ENCODE measurements at places on chromosomes 11 and 22.

- no peak for DNase-seq
Measured at GRCh38 chr11:3245071-3245470, 12.9 kb upstream of the MRGPRE start.

DNA sequence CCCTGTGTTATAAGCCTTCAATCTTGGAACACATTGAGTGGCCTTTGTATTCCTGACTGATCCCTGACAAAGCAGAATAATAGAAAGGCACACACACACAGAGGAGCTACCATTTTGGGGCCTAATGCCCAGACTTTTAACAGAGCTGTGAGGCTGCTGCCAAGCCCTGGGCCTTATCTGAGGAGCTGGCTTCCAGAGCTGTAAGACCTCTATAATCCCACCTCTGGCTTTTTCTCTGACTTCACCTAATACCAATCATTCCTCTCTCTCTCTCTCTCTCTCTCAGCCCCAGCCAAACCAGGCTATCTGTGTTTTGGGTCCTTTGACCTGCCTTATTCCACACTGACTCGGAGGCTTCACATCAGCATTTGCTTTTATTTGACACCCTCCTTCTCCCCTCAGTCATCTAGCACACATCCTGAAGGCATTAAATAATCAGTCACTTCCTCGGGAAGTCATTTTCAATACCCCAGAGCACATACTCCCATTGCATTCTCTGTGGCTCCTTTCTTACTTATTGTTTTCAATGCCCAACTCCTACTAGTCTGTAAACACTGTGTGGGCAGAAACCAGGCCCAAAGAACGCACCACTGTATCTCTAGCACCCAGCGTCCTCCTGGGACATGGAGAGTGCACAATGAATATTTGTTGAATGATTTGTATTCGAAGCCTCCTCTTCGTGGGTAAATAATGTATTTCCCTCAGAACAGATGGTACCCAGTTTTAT lies 21.2 kb upstream of the TRIM44 start:
- no peak for DNase-seq

DNA sequence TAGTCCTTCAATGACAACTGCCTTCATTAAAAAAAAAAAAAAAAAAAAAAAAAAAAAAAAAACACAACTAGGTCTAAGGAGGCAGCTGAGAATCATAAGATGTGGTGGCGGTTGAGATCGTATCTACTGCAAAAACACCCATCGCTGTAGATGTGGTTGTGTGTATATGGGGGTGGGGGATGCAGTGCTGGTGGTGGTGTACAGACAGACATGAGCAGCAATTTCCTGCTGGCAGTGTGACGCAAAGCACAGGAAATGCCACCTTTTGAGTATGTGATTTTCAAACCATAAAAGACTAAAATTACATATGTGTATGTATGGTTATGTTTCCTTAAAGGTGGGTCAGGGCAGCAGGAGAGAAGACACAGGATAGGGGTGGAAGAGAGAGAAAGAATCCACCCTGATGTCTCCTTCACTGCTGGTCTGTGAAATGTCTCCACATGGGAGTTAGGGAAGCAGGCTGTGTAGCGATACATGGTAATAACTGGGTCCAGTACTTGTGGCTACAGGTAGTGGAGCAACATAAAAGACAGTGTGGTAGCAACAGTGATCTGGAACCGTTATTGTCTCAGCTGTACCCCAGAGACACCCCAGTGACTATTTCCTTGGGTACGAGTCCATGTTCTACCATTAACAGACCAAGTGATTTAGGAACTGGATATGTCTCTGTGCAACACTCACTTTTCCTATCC lies 57.9 kb downstream of the SYTL2 start:
- DNase-seq, result no peak

DNA sequence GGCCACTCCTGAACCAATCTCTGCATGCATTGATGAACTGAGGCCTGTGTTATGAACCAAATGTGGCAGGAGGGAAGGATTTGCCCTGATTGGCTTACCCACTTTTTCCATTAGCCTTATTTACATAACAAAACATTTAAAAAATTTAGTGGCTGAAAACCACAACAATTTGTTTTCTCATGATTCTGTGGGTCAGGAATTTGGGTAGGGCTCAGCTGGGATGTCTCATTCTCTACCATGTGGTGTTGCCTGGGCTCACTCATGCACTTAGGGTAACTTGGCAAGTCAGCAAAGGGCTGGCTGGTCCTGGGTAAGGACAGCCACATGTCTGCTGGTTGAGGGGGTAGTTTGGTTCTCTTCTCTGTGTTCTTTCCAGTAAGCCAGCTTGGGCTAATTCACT lies 35.1 kb upstream of the CYP2R1 start:
- no peak for DNase-seq

DNA sequence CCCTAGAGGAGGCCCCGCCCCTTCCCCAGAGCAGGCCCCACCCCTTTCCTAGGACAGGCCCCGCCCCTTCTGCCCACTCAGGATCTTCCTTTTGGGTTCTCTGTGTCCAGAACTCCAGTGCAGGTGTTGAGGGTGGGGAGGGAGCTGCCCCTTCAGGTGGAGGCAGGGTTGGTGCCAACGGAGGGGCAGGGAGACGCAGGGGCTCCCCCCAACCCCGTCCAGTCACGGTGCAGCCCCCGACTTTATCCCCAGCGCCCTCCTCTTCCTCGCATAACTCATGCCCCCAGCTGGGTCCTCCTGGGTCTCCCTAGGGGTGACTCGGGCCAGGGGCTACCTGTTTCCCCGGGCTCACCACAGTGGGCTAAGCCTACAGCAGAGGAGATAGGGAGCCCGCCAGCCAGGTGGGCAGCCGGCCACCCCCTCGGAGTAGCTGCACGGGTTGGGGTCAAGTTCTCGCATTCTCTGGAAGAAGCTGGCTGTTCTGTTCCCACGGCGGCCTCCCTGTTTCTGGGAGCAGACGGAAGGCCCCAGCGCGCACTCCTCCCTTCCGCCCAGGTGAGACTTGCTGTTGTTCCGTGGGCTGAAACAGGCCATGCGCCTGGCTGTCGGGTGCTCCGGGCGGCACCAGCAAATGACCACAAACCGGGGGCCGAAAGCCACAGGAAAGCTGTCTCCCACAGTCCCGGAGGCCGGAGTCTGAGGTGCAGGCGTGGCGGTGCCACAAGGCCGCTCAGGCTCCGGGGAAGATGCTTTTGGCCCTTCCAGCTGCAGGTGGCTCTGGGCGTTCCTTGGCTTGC lies 38.9 kb downstream of the MUC2 start:
- no peak for DNase-seq

DNA sequence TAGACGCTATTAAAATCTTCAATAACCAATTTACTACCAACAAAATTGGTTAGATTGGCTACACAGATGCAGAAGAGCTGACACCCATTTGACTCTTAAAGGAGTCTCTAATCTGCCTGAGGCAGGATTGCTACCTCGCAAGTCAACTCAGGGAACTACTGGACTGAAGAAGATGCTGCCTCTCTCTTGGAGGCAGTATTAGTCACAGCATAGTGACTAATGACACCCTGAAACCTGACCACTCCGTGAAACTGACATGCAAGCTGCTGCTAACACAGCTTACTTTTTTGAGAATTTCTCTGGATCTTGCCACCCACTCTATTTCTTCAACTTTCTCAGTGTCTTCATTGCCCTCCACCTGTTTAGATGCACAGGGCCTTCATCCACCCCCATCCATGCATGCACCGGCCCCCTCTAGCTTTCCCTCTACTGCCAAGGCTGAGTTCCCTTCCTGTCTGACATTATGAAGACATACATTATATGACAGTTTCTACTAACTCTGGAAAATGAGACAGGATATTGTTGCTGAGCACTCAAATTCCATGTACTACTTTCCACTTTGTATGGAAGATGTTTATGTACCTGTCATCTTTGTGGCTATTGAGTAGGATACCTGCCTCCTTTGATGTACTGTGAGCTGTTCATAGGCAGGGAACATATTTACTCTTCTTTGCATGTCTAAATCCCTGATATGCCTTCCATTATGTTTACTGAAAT lies 183.2 kb downstream of the MSANTD4 start:
- DNase-seq, result peak; percentile 44

DNA sequence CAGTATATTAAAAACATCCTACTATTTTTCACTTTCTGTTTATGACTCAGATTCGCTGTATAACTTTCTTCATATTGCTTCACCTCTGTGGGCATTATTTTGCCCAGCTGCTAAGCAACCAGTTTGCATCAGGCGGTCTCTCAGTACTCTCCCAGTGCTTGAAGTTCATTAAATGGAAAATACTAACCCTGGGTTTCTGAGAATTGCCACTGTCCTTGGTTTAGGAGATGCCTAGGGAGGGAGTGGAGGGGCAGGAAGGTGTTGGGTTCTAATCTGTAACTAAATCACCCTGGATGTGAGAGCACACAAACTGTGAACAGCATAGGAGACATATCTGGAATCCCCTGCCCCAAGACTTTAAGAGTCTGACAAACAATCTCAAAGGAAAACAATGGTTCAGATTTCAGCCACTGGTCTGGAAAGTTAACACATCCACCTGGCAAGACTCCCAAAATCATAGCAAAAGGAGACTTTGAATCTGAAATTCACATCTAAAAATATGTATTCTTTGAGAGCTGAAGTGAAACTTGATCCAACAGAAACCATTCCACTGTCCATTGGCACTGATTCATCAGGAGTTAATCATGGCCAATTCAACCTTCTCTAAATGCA lies 540.0 kb downstream of the SOX6 start:
- DNase-seq, result peak; percentile 63

- no peak for DNase-seq
Measured at GRCh38 chr11:76635991-76636738, 34.4 kb downstream of the LRRC32 start.

GRCh38 chr22:24518228-24518627 lies 23.1 kb downstream of the UPB1 start:
- no peak for DNase-seq

- DNase-seq, result no peak
Measured at GRCh38 chr22:19103880-19104821, 18.1 kb downstream of the DGCR2 start.

DNA sequence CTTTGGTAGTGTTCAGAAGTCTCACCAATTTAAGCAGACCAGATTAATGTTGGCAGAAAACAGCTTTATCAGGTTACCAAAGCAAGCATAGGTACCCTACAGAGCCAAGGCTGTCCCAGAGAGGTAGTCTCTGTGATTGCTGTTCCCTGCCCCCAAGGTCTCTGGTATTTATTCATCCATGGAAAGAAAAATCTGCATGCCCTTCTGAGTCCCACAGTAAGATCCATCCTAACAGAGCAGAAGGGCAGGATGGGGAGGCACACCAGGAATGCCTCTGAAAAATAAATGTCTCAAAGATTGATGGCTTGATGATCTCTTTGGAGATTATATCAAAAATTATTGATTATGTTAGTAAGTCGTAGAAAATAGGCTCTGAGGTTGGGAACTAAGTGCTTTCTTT lies 122.8 kb downstream of the FAT3 start:
- DNase-seq, result no peak

All from non-pigmented ciliary epithelial cell (primary cell).